ENCODE measurements at places on chromosomes 16 and 17.

DNA sequence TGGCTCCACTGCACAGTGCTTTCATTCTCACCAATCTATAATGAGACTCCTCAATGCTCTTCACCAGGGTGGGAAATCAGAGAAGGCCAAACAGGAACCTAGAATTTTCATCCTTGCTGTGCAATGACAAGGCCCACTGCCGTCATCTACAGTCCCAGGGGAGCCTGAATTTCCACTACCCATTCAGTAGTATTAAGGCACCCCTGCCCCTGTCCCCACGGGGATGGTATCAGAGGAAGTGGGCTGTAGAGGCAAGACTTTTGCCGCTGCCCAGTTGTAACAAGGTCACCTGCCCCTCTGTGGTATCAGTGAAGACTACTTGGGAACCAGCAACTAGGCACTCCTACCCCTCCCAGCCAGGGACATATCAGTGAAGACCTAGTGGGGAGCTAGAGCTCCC, 104.5 kb downstream of the C16orf78 start:
- DNase-seq = no peak

- no peak for DNase-seq
Measured at GRCh38 chr16:1785846-1786170, 3.0 kb downstream of the NUBP2 start.

DNA sequence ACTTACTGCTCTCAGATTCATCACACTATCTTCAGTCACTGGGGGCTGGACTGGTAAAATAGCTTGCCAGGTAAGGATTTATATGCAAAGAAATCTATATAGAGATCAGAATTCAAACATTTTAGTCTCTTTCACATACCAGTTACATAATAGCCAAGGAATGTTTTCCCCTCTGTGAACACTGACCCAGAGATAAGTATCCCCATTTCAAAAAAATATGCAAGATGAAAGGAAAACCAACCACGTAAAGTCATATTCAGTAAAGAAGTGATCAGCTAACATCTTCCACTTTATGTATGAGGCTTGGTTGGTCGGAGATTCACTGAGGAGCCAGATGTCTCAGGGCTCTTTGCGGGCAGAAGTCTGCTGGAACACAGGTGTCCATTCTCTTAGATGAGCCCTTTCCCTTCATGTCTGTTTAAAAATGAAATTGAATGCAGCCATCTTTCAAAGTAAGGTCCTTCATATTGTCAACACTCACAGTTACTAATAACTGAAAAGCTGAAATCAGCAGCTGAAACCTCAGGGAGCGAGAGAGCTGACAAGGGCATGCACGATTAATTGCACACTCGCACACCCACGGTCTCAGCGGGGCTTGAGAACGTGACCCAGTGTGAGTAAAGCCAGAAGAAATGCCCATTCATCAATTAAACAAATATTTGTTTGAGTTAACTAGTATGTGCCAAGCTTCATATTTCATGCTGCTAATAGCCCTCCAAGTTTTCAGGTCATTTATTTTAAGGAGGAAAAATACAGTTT, 161.2 kb downstream of the MRTFB start:
- peak; percentile 31 for DNase-seq

DNA sequence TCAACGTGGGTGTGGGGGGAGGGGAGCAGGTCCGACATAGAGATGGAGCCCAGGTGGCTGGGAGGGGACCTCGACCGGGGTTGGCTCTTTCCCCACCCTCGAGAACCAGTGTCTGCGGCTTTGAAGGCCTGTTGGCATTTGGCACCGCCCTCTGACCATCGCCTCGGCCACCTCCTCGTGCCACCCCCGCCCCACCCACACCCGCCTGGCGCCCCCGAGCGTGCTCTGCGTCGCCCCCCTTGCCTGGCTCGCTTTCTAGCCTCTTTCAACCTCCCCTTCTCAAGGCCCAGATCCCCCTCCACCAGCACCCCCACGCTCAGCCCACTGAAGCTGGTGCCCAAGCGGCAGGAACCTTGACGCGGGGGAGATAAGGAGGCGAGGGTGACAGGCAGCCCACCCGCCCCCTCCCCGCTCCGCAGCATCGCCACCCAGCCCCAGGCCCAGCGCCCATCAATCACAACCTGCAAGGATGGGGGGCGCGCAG, 619 bp downstream of the CACNB1 start:
- DNase-seq = no peak

DNA sequence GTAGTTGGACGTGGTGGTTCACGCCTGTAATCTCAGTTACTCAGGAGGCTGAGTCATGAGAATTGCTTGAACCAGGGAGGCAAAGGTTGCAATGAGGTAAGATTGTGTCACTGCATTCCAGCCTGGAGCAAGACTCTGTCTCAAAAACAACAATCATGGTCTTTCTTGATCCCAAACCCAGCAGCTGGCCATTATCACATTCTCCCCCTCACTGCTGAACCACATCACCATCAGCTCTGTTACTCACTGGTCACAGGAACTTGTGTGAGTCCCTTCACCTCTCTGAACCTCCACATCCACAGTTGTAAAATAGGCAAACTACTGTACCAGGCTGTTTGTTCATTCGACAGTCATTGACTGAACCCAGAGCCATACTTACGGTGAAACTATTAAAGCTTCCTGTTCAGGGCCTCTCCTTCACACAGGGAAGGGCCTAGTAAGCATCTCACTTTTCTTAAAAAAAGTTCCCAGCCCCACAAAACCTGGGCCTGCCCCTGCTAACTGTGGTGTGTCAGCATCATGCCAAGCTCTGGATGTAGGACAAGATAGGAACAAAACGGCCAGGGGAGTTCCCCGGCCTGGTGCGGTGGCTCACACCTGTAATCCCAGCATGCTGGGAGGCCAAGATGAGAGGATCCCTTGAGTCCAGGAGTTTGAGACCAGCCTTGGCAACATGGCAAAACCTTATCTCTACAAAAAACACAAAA, 104.7 kb downstream of the COPRS start:
- DNase-seq = peak; percentile 63

DNA sequence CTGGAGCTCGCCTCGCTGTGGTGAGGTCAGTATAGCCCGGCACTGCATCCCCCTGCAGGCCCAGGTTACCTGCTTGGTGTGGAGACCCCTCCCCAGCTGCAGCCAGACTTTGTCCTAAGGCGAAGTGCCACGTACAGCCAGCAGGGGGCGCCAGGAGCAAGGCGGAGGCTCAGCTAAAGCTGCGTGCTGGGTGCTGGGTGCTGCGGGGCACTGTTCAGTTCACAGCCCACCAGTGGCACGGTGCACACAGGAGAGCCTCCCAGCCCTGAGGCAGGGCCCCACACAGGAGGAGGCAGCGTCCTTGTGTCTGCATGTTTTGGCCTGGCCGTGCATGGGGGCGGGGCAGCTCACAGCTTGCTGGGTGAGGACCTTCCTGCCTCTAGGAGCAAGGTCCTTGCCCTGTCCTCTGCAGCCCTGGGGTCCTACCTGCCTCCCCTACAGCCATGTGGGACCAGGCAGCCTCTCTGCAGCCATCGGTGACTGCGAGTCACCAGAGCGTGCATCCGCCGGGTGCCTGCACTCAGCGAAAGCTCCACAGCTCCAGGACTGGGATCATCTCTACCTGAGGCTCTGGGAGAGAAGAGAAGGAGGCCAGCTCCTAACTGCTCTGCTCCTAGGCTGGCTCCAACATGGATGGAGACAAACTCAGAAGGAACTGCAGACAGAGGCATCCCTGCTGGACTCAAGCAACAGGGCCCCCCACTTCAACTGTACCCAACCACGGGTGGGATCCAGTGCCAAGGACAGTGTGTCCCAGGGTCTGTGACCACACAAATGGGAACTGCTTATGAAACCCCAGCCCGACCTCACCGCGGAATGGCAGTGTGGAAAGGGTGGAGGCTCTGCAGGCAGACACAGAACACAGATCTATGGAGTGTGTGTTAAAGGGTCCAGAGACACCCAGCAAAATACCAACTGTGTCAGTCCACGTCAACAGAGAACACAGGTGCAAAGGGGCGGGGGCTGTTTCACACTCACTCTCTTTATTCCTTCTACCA, 19.0 kb downstream of the SLC7A5 start:
- peak; percentile 40 for DNase-seq

DNA sequence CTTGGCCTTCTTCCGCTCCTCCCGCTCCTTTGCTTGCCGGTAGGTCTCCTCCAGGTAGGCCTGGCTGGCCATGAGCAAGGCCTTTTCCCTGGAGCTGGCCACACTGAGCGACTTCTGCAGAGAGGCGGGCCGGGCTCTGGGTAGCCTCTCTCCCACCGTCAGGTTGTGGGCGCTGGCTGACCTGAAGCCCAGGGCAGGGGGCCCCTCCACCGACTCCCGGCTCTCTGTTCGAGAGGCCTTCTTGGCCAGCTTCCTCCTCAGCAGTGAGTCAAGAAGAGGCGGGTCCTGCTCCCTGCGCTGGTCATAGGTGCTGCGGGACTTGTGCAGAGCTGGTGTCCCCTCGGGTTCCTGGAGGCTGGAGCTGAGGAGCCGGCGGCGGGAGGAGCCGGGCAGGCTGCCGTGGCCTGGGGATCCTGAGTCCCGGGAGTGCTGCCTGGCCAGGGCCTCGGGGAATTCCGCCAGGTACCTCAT, 12.8 kb downstream of the GPR179 start:
- no peak for DNase-seq

- no peak for DNase-seq
Measured at GRCh38 chr17:219696-220095, 38.2 kb upstream of the DOC2B start.

GRCh38 chr17:35373984-35374765, 754 bp upstream of the SLFN11 start:
- DNase-seq = peak; percentile 39

DNA sequence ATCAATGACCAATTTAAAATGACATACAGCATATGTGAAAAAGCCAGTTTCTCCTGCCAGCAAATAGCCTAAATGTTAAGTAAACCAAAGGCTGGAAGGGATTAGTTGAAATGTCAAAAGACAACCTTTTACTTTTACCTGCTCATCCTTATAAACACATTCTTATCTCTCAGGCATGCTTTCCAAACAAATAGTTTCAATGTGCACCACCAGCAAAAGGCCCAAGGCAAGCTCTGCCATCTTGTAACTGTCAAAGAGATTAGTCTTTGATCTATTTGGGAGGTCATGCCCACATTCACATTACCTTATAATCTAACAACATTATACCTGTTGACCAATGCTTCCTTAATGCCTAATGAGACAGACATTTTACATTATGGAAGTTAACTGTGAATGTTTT, 132.2 kb upstream of the NACA2 start:
- DNase-seq = no peak

GRCh38 chr17:63433746-63434591, 12.1 kb downstream of the CYB561 start:
- DNase-seq = peak; percentile 94

DNA sequence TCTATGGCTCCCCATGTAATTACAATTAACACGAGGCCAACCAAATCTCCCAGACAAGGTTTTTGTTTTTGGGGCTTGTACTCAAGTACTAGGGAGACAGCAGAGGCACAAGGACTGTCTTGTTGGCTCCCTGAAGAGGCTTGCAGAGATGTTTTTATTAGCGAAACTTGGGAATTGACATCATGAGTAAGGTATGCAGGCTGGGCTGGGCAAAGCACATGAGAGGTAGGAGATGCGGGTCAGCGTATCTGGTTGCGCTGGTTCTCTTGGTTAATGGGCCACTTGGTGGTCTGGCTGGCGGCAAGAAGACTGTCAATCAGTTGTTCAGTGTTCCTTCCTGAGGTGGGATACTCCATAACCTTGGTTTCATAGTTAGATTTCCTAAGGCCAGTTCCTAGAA, 28.9 kb downstream of the LCMT1 start:
- DNase-seq = peak; percentile 23

DNA sequence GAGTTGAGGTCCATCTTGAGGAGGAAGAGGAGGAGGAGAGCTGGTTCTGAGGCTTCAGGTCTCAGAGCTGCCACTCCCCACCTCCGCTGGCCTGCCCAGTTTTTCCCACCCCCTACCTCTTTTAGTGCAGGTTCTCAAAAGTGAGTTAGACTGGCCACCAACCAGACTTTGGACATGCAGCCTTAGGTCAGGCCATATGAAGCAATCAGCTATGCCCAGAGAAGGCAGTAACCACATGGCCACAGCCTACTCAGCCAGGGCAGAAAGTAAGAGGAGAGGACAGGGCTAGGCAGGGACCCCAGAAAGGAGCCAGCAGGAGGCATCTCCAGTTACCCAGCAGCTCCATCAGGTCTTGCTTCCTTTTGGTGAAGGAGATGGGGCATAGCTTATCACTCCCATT, 9.0 kb downstream of the MYO15A start:
- no peak for DNase-seq

- DNase-seq = no peak
Measured at GRCh38 chr16:78955206-78955605, 645.3 kb downstream of the MAF start.

GRCh38 chr17:39563476-39563875, 44.2 kb downstream of the NEUROD2 start:
- peak; percentile 9 for DNase-seq

DNA sequence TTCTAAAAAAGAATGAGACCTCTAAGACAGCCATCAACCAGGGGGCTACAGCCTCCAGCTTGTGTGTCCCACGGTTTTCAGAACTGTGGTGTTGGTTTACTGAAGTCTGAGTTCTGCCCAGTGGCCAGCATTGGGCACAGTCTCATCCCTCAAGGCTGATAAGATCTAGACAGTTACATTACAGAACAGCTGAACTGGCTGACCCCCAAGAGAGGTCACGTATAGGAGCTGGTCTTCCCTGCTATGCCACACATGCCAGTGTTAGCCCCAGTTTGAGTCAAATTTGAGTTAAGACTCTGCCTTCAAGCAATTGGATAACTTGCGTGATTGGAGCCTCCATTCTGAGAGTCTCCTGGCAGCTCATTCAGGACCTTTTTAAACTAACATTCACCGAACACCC, 14.8 kb upstream of the NUP93 start:
- DNase-seq = no peak

GRCh38 chr17:53032861-53033271, 789.9 kb upstream of the KIF2B start:
- peak; percentile 25 for DNase-seq

GRCh38 chr17:74687886-74688285, 24.8 kb downstream of the CD300LF start:
- DNase-seq = no peak

- no peak for DNase-seq
Measured at GRCh38 chr17:73831699-73832098, 187.5 kb upstream of the SDK2 start.

DNA sequence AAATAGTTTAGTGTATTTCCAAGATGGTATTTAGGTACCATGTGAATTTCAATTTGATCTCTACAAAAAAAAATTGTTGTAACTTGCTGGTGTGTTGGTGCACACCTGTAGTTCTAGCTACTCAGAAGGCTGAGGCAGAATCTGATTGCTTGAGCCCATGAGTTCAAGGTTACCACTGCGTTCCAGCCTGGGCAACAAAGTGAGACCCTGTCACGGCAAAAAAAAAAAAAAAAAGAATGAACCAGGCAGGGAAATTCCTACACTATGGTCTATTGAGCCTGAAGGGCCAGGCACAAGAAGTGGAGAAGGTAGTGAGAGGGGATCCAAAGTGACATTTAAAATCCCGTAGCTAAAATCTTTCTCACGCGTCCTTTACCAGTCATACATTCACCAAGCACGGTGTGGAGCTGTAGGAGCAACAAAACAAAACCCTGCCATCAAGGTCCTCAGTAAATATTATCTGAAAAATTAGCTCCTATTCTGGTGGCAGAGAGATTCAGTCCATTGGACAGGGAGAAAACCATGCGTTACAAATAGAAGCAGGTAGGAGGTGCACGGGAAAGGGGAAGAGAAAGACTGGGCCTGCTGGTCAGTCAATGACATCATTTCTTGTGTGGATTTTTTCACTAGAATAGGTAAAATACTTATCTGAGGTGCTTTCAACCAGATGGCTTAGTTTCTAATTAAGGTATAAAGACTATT, 27.3 kb downstream of the TXNDC11 start:
- no peak for DNase-seq

- no peak for DNase-seq
Measured at GRCh38 chr17:79435962-79436361, 174.9 kb downstream of the RBFOX3 start.

All from astrocyte of the spinal cord (primary cell).